Activated T-cell treated with anti-CD3 and anti-CD28 coated beads for 24 hours (primary cell): ENCODE measurements at places on chromosomes 4 and X.

DNA sequence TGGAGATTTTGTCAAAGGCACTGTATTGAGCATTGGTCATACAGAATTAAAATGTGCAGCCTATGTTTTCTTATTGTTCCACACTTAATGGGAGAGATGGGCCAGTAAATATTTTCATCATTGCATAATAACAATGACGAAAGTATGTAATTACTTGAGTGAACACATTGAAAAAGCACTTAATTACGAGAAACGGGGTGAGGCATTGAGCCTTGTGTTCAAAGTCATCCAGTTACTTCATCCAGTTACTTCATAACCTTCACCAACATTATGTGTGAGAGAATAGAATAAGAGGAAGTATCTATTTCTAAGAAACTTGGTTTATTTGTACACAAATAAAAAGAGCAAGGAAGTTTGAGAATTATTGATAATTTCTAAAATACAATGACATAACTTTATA, 1427.0 kb downstream of the ADGRL3 start:
- DNase-seq, result no peak

DNA sequence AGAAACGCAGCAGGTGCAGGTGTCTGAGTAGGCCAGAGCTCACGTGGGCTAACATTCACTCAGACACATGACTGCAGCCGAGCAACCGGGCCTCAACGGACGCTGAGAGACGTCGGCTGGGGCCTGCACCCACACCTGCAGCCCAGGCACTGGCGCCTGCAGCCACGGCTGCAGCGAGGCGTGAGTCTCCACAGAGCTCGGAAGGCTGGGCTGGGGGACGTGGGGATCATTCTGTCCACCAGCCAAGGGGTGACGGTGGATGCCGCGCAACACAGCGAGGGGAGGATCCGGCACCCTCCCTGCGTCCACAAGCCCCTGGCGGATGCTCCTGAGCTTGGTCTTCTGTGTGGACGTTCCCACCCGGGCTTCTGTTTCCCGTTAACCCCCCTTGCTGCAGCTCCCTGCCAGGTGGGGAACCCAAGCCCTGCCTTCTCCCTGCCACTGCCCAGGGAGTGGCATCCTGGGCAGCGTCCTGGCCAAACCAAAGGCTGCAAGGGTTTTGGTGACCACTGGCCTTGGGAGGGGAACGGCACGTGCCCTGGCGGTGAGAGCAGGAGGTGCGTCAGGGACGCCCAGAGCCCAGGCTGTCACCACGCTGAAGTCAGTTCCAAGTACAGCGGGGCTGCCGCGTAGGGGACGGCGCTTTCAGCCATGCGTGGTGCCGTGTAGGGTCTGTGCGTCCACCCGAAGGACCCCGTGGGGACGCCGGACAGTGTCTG, 16.3 kb downstream of the PPP2R3B start:
- DNase-seq, result no peak

DNA sequence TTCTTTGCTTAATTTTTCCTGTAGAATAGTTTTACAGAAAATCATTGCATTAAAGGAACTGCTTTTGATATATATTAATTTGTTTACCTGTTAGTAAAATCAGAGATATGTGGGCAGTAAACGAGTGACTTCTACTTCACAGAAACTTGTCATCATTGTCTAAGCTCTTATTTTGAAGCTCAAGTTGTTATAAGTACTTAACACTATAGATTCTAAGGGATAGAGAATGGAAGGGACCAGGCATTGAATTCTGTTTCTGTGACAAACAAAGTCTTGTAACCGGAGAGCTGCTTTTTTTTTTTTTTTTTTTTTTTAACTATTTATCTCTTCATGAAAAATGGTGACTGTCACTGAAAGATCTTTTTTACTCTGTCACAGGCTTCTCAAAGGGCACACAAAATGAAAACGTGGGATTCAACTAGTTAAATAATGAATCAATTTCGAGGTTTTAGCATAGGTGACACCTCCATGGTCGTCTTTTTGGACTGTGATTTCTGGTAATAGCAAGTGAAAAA, 14.4 kb downstream of the STK26 start:
- DNase-seq, result no peak

DNA sequence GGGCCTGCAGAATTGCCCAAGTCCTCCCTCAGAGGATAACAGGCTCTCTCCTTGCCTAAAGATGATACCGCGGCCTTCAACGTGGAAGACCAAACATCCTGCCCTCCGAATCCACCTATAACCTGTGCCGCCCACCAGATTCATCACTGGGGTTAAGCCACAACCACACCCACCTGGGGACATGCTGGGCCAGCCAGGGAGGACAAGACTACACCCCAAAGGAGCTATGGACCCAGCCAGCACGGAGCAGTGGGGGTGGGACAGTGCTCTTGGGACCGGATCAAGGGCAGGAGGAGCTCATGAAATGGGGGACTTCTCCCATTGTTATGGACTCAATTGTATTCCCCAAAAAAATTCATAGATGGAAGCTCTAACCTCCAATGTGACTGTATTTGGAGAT, 6.8 kb upstream of the MAN2B2 start:
- DNase-seq, result no peak

DNA sequence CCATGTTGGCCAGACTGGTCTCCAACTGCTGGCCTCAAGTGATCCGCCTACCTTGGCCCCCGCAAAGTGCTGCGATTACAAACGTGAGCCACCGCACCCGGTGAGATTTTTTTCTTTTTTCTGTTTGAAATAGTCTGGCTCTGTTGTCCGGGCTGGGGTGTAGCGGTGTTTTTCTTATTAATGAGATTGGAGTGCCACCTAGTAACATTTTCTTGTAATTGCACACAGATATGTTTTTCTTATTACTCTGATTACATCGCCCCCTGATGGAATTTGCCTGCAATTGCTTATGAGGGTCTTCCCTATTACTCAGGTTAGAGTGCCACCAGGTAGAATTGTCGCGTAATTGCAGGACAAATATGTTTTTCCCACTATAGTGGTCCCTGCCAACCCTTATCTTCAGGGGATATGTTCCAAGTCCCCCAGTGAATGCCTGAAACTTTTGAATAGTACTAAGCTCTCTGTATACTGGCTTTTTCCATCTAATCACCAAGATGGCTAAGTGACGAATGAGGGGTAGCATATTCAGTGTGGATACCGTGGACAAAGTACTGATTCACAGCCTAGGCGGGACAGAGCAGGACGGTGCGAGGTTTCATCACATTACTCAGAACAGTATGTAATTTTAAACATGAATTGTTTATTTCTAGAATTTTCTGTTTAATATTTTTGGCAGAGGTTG, 8.6 kb upstream of the PDHA1 start:
- no peak for DNase-seq

DNA sequence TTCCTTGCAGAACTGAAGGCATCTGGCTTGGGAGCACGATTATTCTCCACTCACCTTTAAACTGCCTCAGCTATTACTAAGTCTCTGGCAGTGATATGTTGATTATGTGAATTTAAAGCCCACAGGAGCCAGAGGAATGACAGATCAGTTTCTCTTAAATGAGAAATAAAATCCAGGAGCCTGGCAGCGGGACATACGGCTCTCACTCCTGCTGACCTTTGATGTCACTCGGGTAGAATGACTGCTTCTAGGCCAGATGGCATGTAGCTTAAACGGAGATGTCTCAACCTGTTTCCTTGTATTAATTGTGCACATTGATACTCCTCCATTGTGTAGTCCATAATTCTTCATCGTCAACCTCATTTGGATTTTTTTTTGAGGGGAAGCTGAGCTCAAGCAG, 4.0 kb upstream of the CBLL2 start:
- no peak for DNase-seq

DNA sequence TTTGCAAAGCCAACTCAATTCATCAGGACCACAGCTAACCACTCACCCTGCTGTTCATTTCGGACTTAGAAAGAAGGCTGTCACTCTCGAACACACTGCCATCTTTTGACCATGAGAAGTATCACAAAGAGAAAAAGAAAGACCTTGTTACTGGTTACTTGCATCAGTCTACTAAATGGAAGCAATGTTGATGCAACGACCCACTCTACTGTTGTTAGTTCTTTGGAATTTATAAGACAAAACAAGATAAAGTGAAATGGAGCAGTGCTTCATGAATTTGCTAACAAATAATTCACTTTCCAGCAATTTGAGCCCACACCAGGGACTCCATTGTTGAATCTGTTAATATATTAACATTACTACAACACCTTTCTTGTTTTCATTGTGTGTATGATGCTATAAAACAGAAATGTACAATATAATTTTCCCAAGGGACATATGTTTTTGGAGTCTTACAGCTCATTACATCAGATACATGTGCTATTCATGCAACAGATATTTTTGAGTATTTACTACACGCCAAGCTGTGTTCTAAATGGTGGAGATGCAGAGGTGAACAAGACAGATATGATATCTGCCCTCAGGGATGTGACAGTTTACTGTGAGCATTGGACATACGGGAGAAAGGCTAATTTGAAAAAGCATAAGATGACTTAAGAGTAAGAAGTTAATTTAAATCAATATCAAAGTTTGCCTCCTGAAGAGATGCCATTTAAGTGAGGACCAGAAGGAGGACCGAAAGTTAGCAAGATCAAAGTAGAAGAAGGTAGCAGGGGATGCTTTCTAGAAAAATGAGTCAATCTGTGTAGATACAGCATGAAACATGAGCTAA, 87.2 kb downstream of the AREG start:
- DNase-seq, result no peak

DNA sequence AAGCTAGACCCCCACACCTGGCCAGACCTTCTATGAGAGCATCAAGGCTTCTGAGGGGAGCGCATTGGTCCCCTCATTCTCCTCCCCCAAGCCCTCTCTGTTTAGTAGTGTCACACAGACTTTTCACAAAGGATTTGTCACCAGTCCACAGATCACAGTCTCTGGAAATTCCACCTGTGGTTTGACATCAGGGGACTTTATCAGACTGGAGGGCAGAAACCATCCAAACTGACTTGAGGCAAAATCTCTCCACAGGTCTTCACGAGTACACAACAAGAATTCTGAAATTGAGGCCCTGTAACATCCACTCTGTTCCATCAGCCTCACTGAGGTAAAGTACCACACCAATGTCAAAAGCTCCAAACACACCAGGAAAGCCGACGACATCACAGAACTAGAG, 112.5 kb downstream of the SH3KBP1 start:
- DNase-seq, result no peak

DNA sequence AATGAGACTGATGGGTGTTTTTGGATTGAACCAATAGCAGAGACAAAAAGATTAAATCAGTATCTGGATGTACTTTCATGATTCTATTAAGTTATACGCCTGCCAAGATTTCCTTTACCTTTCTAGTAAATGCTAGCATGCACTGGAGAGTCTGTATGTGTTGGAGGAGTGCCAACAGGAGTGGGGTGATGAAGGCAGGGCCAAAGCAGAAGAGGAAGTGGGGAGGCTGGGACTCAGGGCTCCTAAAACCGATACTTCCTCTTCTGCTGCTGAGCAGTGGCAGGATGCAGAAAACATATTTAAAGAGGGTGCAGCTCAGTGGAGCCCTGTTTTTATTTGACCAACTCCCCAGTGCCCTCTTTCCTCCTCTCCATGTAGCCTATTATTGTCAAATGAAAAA, 5.6 kb downstream of the CYSLTR1 start:
- no peak for DNase-seq

GRCh38 chrX:107935664-107936433, 46.3 kb downstream of the TEX13B start:
- no peak for DNase-seq

DNA sequence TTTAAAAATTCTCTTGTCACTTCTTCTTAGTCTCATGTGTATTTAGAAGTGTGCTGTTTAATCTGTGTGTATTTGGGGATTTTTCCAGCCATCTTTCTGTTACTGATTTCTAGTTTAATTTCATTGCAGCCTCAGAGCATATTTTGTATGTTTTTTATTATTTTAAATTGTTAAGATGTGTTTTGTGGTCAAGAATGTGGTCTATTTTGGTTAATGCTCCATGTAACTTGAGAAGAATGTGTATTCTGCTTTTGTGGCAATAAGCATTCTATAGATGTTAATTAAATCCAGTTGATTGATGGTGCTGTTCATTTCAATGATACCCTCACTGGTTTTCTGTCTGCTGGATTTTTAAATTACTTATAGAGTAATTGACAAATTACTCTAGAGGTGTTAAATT, 38.9 kb downstream of the ANXA10 start:
- DNase-seq, result no peak

GRCh38 chr4:41446981-41447725, 90.8 kb upstream of the LIMCH1 start:
- no peak for DNase-seq

DNA sequence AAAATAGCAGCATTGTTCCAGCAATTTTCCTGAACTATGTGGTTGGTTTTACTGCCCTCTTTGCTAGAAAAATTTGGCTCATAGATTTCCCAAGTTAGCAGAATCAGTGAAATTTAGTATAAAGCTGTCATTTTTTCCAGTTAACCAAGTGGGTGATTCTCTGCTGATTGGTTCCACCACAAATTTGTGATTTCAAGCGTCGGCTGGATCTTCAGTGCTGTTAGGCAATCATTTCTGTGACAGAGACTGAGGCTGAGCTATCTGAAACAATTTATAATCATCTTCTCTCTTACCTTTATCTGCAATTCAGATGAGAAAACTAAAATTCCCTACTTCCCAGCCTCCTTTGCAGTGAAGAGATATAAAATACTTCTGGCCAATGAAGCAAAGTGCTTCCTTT, 68.6 kb upstream of the OTUD4 start:
- no peak for DNase-seq

GRCh38 chr4:168321006-168321405, 2.5 kb upstream of the DDX60 start:
- DNase-seq, result no peak

GRCh38 chr4:113147498-113148111, 98.2 kb downstream of the ANK2 start:
- DNase-seq, result no peak

- DNase-seq, result no peak
Measured at GRCh38 chrX:7987160-7988012, 60.2 kb upstream of the PNPLA4 start.

- DNase-seq, result no peak
Measured at GRCh38 chr4:17664755-17665154, 50.3 kb downstream of the MED28 start.

DNA sequence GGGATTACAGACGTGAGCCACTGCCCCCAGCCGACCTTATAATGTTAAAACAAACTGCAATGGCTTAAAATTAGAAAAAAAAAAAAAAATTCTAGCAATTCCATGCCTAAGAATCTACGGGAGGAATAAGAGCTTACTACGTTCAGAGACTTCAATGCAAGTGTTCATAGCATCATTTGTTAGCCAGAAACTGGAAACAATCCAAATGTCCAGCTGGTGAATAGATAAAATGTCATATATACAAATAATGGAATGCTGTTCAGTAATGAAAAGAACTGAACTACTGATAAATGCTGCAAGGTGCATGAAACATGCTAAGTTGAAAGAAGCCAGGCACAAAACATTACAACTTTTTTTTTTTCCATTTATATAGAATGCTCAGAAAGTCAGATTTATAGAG, 5.3 kb downstream of the EXOSC9 start:
- DNase-seq, result no peak

GRCh38 chr4:87103691-87104187, 116.7 kb downstream of the KLHL8 start:
- DNase-seq, result no peak

- DNase-seq, result no peak
Measured at GRCh38 chr4:1596393-1596792, 87.7 kb downstream of the FAM53A start.

GRCh38 chr4:168152837-168153500, 60.6 kb downstream of the ANXA10 start:
- no peak for DNase-seq
